ENCODE measurements at places on chromosomes 5 and 9.

GRCh38 chr5:88150747-88151146, 117.9 kb downstream of the TMEM161B start:
- no peak for DNase-seq

GRCh38 chr5:36305571-36306326, 4.0 kb upstream of the RANBP3L start:
- DNase-seq: peak; percentile 44

DNA sequence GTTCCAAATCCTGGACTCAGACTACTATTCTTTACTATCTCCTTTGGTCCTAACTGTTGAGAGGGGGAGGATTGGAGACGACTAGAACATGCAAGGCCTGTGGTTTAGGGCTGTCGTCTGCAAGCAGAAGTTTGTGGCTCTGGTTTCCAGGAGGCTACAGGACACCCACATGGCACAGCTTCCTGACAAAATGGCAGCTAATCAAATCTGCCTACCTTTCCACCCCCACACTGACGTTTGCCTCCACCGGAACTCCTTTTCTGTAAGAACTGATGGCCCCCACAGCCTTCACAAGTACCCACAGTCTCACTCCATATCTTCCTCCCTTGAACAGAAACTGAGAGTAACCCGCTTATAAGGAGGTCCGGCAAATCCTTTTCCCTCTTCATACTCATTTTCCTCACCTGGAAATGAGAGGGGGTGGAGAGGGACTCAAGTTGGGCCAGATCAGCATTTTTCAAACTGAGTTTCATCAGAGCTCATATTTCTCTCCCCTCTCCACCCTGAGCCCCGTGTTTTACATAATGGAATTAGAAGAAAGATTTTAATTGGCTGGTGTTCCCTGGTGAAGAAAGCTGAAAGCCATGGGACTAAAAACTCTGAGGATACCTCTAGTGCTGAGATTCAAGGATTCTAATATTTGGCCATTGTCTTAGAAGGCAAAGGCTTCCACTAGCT, 5.2 kb downstream of the SLC31A2 start:
- DNase-seq: no peak

DNA sequence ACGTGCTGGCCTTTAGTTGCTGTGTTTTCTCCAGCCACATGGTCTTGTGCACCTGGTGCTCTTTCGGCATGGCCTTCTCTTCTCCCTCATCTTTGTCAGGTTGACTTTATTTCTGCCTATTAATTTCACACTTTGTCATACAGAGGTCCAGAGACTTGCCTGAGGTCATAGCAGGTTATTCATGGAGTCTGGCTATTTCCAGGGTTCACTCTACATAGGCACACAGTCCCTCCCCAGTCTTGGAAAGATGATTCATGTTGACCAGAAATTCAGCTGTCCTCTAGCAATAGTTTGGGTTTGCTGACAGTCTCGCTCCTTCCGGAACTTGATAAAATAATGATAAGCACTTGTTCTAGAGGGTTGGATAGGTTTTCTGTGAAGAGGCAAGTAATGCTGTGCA, 81.6 kb downstream of the ARHGAP26 start:
- DNase-seq: no peak

DNA sequence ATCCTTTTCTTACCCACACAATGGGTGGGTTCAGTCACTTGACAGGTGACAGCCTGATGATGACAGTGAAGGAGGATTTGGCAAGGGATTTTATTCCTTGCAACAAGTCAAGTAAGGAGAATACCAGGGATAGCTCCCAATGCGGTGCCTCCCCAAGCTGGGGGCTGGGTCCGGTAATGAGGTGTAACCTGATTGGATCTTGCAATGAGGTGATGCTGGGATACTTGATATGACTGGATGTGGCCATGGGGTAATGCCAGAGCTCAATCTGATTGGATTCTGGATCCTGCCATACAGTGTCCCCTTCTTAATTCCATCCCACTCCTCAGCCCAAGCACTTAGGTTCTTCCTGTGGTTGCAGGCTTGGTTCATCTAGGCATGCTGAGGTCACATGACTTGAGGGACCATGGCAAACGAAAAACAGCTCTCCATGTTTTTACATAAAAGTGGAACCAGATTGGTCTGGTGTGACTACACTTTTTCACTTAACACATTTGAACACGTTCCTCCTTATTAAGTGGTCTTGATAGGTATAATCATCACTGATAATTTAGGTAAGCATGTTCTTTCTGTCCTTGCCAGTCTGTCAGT, 181.1 kb downstream of the PDZD2 start:
- no peak for DNase-seq

DNA sequence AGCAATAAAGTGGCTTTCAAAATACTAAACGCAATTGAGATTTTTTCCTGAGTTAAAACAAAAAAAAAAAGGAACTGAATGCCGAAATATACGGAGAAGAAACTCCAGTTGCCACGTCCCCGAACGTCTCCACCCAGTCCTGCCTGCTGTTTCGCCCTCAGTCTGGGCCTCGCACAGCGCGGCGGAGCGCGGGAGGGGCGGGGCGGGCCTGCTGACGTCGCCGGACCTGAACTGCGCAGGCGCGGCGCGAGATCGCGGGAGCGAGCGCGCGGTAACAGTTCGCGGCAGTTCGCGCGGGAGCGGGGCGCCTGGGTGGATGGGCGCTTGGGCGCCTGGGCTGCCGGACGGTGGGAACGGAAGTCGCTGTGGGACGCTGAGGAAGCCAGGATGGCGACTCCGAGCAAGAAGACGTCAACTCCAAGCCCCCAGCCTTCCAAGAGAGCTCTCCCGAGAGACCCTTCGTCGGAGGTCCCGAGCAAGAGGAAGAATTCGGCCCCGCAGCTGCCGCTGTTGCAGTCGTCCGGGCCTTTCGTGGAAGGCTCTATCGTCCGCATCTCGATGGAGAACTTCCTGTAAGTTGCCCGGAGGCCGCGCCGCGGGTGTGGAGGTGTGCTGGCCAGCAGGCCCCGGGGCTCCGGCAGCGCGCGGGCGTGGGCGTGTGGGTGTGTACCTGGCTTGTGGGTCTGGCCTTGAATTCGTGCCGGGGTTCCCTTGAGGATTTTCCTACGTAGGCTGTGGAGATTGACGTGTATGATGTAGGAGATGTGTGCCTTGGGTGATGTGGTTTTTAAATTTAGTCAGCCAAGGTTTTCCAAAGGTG, at the start of gene SMC5:
TSS of gene SMC5 (plus strand) at position 287 of the 820 bp plus-strand sequence. CDS start at position 388, 101 bp downstream.
- DNase-seq: peak; percentile 92

DNA sequence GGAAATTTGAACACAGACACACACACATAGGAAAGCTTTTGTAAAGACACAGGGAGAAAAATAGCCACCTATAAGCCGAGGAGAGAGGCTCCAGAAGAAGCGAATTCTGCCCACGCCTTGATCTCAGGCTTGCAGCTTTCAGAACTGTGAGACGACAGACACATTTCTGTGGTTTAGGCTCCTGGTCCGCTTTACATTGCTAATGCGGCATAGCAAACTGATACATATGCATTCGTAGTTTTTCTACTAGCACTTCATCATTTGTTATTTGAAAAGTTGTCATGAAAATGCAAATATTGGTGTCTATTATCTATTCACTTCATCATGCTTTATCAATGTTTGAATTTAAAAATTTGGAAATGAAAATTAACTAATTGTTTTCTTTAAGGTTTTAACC, 674.9 kb downstream of the SEMA5A start:
- DNase-seq: peak; percentile 9

DNA sequence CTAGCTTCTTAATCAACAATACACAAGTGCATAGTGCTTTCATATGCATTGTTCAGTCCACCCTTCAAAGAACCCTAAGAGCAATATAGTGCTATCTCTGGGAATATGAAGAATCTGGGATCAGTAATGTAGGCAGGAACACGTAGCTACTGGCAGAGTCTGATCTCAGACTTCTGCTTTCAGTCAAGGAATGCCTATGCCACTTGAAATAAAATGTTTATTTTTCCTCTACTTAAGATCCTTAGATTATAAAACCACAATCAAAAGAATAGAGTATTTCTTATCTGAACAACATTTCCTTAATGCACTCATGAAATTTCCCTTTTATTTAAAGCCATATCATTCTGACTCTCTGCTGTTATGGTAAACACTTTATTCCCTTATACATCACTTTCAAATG, 1407.8 kb upstream of the C9orf72 start:
- no peak for DNase-seq

- DNase-seq: no peak
These were observed 13.0 kb downstream of the CLPTM1L start for GRCh38 chr5:1331861-1332405.

GRCh38 chr5:76269259-76269931, 133.7 kb upstream of the IQGAP2 start:
- no peak for DNase-seq

DNA sequence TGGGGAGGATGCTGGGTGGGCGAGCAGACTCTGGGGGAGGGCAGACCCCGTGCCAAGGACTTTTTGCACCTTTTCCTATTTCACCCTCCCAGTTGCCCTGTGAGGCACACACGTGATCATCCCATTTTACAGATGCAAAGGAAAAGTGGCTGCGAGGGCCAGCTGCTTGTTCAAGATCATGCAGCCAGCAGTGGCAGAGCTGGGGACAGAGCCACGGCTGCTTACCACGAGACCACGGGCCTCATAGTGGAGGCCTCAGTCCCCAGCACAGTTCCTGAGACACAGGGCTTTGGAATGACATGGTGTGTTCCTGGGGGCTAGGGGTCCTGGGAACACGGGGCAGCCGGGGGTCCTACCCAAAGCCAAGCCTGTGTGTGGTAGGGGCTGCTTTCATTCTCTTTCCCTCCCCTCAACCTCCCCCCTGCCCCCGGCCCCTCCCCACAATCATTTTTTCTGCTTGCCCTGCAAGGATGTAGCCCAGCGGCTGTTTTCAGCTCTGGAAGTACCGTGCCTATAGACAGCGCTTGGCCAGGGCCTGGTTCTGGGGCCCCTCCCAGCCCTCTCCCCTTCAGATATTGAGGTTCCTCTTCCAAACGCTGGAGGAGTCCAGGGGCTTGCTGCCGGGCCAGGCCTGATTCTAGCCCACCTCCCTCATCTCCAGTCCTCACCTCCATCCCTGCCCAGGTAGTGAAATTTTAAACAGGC, 58.5 kb upstream of the IER5L start:
- no peak for DNase-seq

GRCh38 chr9:124074746-124075145, 63.2 kb downstream of the LHX2 start:
- no peak for DNase-seq

GRCh38 chr5:154713615-154714125, 41.5 kb upstream of the LARP1 start:
- DNase-seq: no peak

DNA sequence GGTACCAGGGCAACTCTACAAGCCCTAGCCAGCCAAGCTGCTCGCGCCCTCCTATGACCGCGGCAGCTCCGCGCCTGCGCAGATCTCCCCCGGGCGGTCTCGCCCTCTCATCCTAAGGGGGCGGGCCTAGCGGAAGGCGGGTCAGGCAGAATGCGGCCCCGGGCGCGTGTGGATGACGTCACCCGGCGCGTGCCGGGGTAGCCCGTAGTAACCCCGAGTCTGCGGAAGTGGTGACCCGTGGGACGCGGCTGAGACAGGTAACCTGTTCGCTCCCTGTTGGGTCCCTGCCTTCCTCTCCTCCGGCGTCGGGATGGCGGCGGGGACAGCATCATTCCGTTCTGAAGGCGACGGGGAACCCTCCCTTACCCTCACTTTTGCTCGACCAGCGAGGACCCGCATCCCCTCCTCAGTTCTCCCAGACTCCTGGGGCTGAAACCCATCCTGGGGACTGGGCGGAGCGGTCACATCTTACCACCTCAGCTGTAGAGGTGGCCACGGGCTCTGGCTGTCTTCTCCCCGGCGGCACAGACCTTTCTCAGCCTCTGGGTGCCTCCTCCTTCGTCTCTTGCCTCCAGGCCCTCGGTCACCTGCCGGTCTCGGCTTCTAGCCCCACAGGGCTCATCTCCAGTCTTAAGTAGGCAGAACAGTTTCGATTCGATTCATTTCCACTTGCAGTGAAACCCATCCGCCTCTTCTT, at the start of gene AOPEP:
TSS of gene AOPEP (plus strand) at position 205 of the 697 bp plus-strand sequence. CDS start 33,085 bp downstream, outside the sequence.
- DNase-seq: peak; percentile 93

DNA sequence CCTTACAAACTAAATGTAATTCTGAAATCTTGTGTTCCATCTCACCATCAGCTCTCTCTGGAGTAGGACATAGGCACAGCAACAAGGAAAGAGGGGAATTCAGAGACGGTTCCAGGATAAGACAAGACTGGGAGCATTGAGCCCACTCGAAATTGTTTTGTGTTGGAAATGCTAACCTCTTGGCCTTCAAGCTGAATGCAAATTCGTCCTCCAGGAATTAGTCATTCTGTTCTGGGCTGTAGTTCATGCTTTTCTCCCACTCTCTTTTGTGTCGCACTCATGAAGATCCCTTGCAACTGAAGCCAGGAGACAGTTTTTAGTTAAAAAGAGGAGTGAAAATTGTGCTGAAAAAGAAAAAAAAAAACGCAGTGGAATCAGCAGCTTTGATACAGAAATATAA, 121.7 kb upstream of the SEMA6A start:
- no peak for DNase-seq

DNA sequence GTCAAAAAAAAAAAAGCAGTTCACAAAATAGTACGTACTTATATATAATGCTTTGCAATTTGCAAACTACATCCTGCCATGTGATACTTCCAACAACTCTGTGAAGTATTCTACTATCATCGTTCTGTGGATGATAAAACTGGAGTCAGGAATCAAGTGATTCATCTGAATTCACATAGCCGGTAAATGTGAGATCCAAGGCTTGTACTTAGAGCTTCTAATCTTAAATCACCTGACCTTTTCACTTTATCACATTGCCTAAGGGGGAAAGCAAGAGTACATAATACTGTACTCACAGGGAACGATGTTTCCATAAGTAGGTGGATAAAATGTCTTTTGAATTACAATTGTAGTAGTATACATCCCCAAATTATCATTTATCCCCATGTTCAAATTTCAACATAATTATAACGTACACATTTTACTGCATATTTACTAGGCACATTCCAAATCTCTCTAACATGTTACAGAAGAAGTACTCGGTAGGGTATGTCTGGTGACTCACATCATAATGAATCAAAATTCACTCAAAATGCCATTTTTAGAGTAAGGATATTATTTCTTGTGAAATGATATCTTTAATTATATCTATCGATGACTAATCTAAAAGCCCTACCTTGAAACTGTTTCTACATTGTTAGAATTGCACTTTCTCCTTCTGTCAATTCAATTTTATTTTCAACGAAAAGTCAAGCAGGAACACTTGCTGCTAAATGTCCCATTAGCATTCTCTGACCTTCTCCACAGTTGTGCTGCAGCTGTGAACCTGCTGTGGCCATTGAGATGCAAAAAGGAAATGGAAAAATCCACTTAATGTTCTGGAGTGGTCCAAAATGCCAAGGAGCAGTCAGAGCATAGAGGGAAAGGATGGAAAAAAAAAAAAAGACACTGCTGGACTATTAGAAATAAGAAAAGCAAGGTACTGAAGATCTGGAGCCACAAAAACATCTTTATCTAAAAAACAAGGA, 78.9 kb downstream of the OR2K2 start:
- DNase-seq: no peak

- DNase-seq: no peak
These were observed 73.4 kb downstream of the SGCD start for GRCh38 chr5:156400231-156400986.

- no peak for DNase-seq
These were observed 64.4 kb upstream of the BARHL1 start for GRCh38 chr9:132517815-132518550.

- no peak for DNase-seq
These were observed 139.9 kb downstream of the FANCC start for GRCh38 chr9:95177617-95178016.

Measured in fibroblast of skin of back (primary cell).